Activated T-cell treated with anti-CD3 and anti-CD28 coated beads for 48 hours (primary cell): ENCODE measurements at places on chromosomes 4 and X.

- no peak for DNase-seq
Observed at GRCh38 chr4:25513814-25514213, 136.8 kb downstream of the ANAPC4 start.

- no peak for DNase-seq
Observed at GRCh38 chr4:158669310-158669709, 2.4 kb downstream of the C4orf46 start.

GRCh38 chr4:80005863-80006262 is 67.2 kb downstream of the ANTXR2 start:
- DNase-seq: no peak

DNA sequence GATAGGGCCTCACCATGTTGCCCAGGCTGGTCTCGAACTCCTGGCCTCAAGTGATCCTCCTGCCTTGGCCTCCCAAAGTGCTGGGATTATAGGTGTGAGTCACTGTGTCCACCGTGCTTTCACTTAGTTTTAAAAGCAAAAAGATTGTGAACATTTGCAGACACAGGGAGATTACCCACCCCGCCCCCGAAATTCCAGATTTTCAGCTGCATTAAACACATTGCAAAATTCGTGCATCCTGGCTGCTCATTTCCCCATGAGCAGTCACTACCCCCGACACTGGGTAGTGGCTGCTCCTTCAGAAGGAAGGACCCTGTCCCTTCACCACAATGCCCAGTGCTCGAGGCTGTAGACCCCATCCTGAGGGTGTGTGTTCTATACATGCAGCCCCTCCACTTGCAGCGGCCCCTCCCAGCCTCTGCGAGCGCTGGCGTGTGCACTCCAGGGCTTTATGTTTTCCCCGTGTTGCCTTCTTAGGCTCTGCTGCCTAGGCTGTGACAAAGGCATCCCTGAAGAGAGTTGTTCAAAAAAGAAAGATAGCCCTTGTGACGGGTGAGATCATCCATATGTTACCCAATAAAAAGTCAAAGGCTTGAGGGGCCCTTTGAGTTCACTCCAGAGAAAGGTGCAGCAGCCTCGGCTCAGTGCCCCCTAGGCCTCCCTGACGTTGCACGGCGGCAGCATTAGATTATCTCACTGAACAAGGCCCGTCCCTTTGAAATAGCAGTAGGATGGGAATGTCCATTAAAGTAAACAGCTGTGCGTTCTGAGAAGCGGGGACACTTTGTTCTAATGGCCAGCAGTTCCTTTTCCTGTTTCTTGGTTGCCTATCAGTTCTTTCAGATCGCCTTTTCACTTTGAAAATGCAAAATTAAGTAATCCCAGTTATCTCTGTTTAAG is 71.6 kb downstream of the SHROOM2 start:
- no peak for DNase-seq

DNA sequence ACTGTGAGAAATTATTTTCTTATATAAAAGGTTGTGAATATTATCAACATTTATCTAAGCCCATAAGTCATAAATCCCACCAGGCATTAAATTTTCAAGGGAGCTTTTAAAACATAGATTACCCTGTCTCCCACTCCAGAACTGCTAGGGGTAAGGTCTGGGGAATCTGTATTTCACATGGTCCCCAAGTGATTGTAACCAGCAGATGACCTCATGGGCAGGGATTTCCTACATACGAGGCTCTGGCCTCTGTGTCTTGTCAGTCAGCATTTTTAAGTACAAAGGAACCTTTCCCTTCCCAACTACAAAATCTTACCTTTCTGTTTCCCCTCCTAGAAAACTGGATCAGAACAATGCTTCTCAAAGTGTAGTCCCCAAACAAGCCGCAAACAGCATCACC is 188.6 kb downstream of the TSPAN5 start:
- no peak for DNase-seq

- DNase-seq: no peak
Observed at GRCh38 chr4:81482326-81482725, 10.6 kb upstream of the RASGEF1B start.

GRCh38 chrX:109350551-109350950 is 131.3 kb downstream of the GUCY2F start:
- no peak for DNase-seq

GRCh38 chr4:183286590-183287308 is 33.3 kb downstream of the CLDN22 start:
- DNase-seq: no peak

- DNase-seq: no peak
Observed at GRCh38 chr4:158532556-158533231, 11.0 kb downstream of the RXFP1 start.

- no peak for DNase-seq
Observed at GRCh38 chr4:26525771-26526150, 35.5 kb upstream of the CCKAR start.

- no peak for DNase-seq
Observed at GRCh38 chrX:56994375-56995270, 718 bp downstream of the SPIN3 start.

- peak; percentile 62 for DNase-seq
Observed at GRCh38 chr4:77193511-77194102, 36.6 kb downstream of the CCNG2 start.

DNA sequence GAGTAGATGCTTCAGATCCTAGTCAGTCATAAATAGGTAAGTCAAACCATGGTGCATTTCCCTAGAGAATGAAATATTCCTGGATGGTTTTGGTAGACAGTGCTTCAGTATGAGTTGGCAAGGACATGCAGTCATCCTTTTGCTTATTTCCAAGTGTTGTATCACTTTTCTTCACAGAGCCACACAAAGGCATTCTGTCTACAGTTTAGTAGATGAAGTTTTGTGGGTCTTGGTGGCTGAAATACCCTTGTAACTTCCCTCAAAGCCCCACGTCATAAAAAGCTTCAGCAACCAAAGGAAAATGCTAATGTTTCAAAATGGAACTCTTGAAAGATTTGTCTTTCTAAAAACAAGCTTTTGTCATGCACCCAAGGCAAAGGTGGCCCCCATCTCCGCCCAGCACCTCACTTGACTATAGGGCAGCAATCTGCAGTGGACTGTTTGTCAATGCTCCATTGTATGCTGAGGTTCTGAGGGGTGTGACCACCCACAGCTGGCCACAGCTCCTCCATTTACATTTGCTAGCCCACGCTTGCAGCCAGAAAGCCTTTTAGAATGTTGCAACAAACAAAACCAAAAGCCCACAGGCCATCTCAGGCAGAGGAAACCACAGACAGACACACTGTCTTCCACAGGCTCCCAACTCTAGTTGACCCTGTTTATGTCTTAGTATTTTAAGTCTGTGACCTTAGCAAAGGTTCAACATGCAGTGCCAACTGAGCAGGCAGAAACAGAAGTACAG is 87.1 kb upstream of the FAM9C start:
- no peak for DNase-seq

DNA sequence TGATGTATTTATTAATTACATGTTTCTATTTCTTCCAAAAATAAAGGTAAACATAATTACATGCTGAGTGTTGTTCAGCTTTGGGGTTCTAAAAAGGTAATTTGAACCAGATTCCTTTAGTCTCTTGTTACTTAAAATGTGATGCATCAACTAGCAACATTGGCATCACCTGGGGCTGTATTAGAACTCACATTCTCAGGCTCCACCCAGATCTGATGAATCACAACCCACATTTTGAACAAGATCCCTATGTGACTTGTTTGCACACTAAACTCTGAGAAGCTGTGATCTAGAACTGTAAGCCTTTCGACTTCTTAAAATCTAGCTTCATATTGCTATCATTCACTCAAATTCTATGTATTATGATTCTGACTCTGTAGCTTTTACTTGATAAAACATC is 23.0 kb upstream of the HS3ST1 start:
- DNase-seq: no peak

DNA sequence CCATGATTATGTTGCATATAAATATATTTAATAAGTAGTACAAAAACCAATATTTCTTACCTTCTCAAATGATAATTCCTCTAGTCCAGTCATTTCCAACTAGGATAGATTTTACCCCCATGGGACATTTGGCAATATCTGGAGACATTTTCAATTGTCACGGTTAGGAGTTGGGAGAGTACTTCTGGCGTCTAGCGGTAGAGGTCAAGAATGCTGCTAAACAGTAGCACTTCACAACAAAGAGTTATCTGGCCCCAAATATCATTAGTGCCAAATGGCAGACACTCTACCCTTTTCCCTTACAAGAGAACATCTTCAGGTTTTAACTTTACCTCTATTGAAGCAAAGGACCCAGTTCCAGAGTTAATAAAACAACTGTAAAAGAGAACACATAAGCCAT is 168.1 kb downstream of the FAT4 start:
- DNase-seq: no peak

GRCh38 chr4:5774416-5775036 is 63.5 kb downstream of the EVC start:
- DNase-seq: no peak

GRCh38 chrX:331825-332495 is 13.4 kb upstream of the GTPBP6 start:
- no peak for DNase-seq

DNA sequence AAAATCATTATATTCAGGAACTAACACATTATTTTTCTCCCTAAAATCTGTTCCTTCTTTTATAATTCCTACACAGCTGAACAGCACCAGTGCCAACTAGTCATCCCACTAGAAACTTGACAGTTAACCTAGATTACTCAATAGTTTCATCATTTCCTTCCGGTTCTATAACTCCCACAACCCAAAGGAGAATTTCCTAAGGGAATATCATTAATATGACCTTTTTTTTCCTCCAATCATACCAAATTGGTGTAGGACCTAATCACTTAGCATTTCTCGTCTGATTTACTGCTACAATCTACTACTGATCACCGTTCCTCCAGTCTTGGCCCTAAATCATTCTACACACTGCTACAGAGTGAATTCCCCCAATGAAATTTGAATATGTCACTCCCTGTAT is 45.9 kb downstream of the WDFY3 start:
- no peak for DNase-seq

DNA sequence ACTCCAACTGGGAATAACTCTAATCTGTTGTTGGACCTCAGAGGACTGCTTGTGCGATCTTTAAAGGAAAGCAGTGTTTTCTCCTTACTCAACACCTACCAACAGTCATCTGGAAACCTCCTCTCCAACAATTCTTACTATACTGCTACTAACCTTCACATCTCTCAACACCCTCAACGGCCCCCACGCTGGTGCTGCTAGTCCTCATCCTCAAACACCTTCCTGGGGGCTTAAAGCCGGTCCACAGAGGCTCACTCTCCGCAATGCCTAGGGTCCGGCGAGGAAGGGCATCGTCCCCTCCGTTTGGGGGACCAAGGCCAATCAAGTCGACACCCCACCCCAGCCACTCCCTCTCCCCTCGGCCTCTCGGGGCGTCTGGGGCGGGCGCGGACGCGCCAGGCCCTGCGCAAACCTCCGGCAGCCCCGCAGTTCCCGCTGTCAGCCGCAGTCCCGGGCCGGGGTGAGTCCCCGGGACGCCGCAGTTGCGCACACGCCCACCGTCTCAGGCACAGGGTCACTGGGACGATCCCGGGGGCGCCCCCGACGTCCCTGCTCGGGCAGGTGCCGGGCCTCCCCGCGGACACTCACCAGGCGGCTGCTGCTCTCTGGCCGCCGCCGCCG is 418 bp downstream of the TAB3 start:
- no peak for DNase-seq

DNA sequence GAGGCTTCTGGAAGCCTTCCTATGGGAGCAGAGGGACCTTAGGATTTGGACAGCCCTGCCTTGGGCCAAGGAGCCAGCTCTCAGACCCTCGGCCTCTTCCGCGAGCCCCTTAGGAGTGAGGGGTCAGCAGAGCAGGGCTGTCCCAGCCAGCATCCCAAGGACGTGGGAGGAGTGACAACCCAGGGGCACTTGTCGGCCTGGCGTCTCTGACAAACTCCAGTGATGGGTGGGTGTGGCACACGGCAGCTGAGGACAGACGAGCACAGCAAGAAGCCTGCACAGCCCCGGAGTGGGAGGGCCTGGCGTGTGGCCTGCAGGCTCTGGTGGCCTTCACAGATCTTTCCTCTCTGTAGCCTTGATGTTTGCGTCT is 11.6 kb upstream of the TNIP2 start:
- no peak for DNase-seq

DNA sequence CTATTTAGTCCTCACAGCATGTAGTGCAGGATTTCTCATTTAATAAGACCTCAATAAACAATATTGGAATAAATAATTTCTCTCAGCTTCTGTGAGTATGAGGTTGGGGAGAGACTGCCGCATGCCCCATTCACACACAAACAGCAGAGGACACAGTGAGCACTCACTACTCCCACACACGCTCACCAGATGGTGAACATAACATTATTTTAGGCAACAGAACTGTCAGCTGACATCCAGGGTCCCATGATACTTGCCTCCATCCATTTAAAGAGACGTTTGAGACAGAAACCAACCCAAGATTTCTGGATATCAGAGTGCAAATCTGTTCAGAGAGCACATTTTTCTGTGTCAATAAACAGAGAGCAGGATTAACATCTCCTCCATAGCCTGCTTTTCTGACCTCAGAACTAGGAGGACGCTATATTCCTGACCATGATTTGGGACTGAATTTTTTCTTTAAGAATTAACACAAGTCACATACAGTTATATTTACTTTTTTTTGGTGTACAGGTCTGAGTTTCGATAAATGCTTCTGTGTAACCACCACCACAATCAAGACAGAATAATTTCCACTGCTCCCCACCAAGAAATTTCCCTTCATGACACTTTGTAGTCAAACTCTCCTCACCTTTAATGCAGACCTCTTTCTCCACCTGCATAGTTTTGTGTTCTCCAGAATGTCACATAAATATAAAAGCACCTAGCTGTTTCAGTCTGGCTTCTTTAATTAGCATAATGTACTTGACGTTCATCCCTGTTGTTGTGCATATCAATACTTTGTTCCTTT is 16.7 kb downstream of the GPRIN3 start:
- DNase-seq: no peak

GRCh38 chr4:37388681-37389365 is 144.3 kb downstream of the NWD2 start:
- no peak for DNase-seq

GRCh38 chr4:40682290-40683101 is 52.8 kb upstream of the RBM47 start:
- peak; percentile 18 for DNase-seq

DNA sequence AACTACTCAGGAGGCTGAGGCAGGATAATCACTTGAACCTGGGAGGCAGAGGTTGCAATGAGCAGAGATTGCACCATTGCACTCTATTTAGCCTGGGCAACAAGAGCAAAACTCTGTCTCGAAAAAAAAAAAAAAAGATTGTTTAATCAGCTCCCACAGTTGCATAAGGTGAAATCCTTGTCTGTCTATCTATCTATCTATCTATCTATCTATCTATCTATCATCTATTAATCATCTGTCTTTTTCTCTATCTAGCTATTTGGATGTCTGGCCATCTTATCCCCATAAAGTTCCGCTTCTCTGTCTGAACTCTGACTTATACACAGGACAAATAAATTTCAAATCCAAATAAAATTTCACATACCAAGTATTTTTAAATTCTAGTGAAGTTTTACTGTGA is 223.2 kb upstream of the PGRMC2 start:
- DNase-seq: no peak
